ENCODE measurements at places on chromosomes 4 and X.

DNA sequence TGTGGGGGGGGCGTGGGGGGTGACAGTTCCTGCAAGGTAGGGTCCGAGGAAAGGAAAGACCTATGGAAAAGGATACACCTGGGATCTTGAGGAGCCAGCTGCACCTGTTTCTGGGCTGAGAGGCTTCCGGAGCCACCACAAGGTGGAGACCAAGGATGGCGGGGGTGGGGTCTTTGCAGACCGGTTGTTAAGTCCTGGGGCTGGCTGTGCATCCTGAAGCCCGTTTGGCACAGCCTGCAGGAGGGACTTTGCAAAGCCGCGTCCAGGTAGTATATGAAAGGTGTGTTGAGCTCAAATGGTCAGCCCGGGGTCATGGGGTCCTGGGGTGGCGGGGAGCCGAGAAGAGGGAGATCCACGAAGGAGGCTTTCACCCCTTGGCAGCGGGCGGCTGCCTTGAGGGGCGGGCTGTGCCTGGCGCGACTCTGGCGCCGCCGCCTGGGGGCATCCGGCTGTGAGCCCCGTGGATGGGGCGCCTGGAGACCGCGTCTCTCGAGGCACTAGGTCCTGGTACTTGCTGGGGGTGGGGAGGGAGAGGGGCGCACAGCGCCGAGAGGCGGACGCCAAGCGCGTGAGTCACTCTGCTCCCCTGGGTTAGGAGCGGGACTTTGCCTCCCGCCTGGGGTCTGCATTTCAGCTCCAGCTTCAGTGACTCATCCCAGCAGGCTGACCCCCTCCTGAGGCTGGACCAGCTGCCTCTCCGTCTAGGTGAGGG is 58.2 kb upstream of the DYNLT3 start:
- peaks cover 21% of the 10 kb centered on the region for H3K27me3 ChIP-seq
- no peak overlapping the region for H3K4me3 ChIP-seq
- no peak overlapping the region for H3K27ac ChIP-seq
- DNase-seq = no peak

- no peak overlapping the region for H3K27ac ChIP-seq
- H3K4me1 ChIP-seq = no peaks in the 10 kb centered on the region
- H3K27me3 ChIP-seq = peaks cover 28% of the 10 kb centered on the region
- H3K4me3 ChIP-seq = no peak overlapping the region
Measured at GRCh38 chrX:72001906-72002305, 91.3 kb downstream of the NHSL2 start.

DNA sequence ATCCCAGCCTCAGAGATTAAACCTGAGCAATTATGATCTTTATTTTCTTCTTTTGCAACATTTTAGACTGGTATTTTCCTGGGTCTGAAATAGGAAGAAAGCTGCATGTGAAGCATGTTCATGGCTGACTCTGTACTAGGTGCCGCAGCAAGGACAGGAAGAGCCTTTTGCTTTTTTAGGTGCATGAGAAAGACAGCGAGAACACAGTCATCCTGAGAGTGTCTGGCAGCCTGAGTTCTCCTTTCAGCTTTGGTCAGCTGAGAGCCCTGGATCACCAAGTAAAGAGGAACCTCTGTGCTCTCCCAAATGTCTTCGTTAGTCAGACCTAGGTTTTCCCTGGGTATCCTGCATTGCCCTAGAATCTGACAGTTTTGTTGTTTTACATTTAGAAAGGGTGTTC is 29.8 kb downstream of the FAM149A start:
- peaks cover 16% of the 10 kb centered on the region for H3K27me3 ChIP-seq
- peaks cover 11% of the 10 kb centered on the region for H3K4me1 ChIP-seq
- no peak overlapping the region for H3K27ac ChIP-seq
- H3K36me3 ChIP-seq = no peaks in the 10 kb centered on the region
- H3K4me3 ChIP-seq = no peak overlapping the region

DNA sequence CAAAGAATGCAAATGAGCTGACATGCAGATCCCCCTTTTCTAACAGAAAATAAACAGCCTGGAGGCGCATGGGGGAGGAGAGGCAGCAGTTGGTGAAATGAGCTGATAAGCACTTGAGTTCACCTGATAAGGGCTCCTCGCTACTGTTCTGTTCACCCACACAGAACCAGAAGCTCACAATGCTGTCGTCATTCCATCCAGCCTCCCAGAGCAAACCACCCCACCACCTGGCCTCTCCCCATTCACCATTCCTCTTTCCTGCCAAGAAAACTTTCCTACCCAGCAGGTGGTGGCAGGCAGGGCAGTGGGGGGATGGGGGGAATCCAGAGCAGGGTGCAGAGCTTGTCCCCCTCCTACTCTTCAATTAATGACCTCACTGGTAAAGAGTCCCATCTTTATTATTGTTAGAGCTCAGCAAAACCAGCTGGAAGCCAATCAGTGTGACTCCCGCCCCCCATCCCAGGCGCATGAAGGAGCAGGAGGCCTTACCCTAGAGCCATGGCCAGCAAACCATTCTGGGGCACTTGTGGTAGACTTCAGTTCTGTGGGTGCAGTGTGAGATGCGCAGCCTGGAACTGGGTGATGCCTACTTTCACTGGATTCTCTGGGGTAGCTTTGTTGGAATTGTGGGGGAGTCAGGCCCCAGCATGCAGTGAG is 350.3 kb downstream of the ZIC3 start:
- H3K27ac ChIP-seq = no peak overlapping the region
- no peak overlapping the region for H3K4me3 ChIP-seq
- H3K4me1 ChIP-seq = no peaks in the 10 kb centered on the region
- no peaks in the 10 kb centered on the region for H3K36me3 ChIP-seq
- no peak for DNase-seq
- no peaks in the 10 kb centered on the region for H3K27me3 ChIP-seq

- H3K27ac ChIP-seq = peak overlapping the region; percentile 95
- peak overlapping the region; percentile 100 for H3K4me3 ChIP-seq
- no peak for DNase-seq
- H3K36me3 ChIP-seq = peaks cover 45% of the 10 kb centered on the region
- H3K27me3 ChIP-seq = no peaks in the 10 kb centered on the region
- peaks cover 27% of the 10 kb centered on the region for H3K4me1 ChIP-seq
Measured at GRCh38 chrX:71111921-71112431, 599 bp upstream of the IL2RG start.

- H3K4me1 ChIP-seq = peaks cover 13% of the 10 kb centered on the region
- H3K36me3 ChIP-seq = peaks cover 13% of the 10 kb centered on the region
- no peaks in the 10 kb centered on the region for H3K27me3 ChIP-seq
- H3K27ac ChIP-seq = no peak overlapping the region
- H3K4me3 ChIP-seq = no peak overlapping the region
- peak; percentile 93 for DNase-seq
Measured at GRCh38 chr4:139030614-139031235, 15.1 kb downstream of the NOCT start.

- H3K4me1 ChIP-seq = peaks cover 3% of the 10 kb centered on the region
- no peaks in the 10 kb centered on the region for H3K27me3 ChIP-seq
- no peak for DNase-seq
- H3K4me3 ChIP-seq = no peak overlapping the region
- no peaks in the 10 kb centered on the region for H3K36me3 ChIP-seq
- no peak overlapping the region for H3K27ac ChIP-seq
Measured at GRCh38 chrX:135273162-135273561, 21.3 kb downstream of the ETDA start.

GRCh38 chr4:111982089-111982488 is 163.2 kb upstream of the FAM241A start:
- H3K4me3 ChIP-seq = no peak overlapping the region
- H3K4me1 ChIP-seq = no peaks in the 10 kb centered on the region
- no peak for DNase-seq
- H3K36me3 ChIP-seq = no peaks in the 10 kb centered on the region
- peaks cover 17% of the 10 kb centered on the region for H3K27me3 ChIP-seq
- H3K27ac ChIP-seq = no peak overlapping the region

GRCh38 chr4:138438608-138439007 is 196.5 kb upstream of the SLC7A11 start:
- H3K4me1 ChIP-seq = no peaks in the 10 kb centered on the region
- no peak overlapping the region for H3K4me3 ChIP-seq

DNA sequence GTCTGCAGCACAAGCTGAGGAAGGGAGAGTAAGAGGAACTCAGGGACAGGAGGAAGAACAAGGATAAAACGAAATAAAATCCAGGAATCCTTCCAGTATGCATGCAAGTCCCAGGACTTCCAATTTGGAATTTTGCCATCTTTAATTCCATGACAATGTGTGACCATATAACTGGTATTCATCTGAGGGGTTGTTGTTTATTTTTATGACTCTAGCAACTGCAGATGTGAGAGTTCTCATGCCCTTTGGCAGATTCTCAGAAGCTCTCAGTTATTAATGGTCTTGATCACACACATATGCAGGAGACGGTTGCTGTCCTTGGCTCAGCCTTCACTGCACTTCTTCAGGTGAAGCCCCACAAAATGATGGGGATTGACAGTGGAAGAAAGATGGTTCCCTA is 148.2 kb downstream of the SMIM20 start:
- H3K36me3 ChIP-seq = peaks cover 2% of the 10 kb centered on the region
- no peaks in the 10 kb centered on the region for H3K27me3 ChIP-seq
- H3K27ac ChIP-seq = no peak overlapping the region
- H3K4me3 ChIP-seq = no peak overlapping the region

- H3K4me3 ChIP-seq = peak within 1 kb of the TSS; percentile 84
- DNase-seq = peak; percentile 79
- H3K36me3 ChIP-seq = no peaks in the 10 kb centered on the region
- H3K27ac ChIP-seq = no peak within 1 kb of the TSS
- H3K27me3 ChIP-seq = peaks cover 33% of the 10 kb centered on the region
Measured at GRCh38 chrX:102515975-102516941, at the start of gene TMSB15A. TSS of gene TMSB15A (minus strand) at chrX:102516739.

DNA sequence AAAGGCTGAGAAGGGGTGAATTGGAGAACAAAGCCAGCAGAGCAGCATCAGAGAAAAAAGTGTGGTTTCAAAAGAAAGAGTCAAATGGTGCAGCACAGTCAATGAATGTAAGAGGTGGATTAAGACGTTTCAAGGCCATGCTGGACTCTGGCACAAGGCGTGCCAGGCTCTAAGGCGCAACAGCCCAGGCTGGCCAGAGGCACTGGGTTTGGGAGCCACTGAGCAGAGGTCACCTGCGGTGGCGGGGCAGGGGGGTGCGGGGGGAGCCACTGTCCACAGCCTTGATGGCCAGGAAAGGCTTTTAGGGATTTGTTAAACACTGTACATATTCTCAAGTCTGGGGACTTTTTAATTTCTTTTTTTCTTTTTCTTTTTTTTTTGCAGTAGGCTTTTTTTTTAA is 222.5 kb upstream of the FAT1 start:
- H3K27me3 ChIP-seq = no peaks in the 10 kb centered on the region
- H3K4me1 ChIP-seq = no peaks in the 10 kb centered on the region
- H3K27ac ChIP-seq = no peak overlapping the region
- no peak overlapping the region for H3K4me3 ChIP-seq
- DNase-seq = no peak

GRCh38 chrX:44876767-44877166 is 3.8 kb downstream of the KDM6A start:
- H3K36me3 ChIP-seq = peaks cover 11% of the 10 kb centered on the region
- no peak overlapping the region for H3K4me3 ChIP-seq
- no peak overlapping the region for H3K27ac ChIP-seq
- H3K4me1 ChIP-seq = peaks cover 3% of the 10 kb centered on the region

- no peak overlapping the region for H3K4me3 ChIP-seq
- no peak overlapping the region for H3K27ac ChIP-seq
- H3K36me3 ChIP-seq = no peaks in the 10 kb centered on the region
- no peaks in the 10 kb centered on the region for H3K4me1 ChIP-seq
- no peak for DNase-seq
Measured at GRCh38 chr4:133600008-133600407, 450.9 kb downstream of the PCDH10 start.

DNA sequence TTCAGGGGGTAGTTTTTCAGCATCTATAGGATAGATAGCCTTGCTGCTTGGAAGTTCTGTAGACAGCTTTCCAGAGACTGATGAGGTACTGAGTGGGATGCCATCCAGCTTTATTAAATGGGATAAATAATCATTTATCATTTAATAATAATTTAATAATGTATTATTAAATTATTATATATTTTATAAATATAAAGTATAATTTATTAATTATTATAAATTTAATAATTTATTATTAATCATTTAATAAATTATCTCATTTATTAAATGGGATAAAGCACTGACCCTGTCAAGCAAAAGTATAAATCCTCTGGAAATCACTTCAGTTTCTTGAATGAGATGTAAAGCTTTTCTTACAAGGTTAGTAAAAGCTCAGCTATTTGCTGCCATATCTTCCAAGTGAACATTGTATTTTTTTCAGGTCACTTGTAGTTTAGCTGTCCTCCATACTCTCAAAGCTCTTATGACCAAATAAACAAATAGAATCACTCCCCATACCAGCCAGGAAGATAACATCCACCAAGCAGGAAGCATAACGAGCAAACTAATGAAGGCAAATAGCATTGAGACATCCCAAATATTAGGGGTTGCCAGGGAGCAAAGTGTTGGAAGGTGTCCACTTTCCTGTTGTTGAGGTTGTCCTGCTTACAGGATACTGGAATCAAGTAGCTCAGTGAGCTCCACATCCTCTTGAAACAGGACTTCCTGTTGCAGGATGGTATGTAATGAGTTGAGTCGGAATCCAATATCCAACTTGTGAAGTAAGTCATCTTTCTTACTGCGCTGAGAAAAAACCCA is 88.9 kb downstream of the ZNF674 start:
- H3K27me3 ChIP-seq = no peaks in the 10 kb centered on the region
- H3K27ac ChIP-seq = no peak overlapping the region
- no peak overlapping the region for H3K4me3 ChIP-seq

- no peaks in the 10 kb centered on the region for H3K36me3 ChIP-seq
- no peak overlapping the region for H3K4me3 ChIP-seq
- H3K27ac ChIP-seq = no peak overlapping the region
- DNase-seq = no peak
- H3K27me3 ChIP-seq = no peaks in the 10 kb centered on the region
Measured at GRCh38 chr4:71460371-71460770, 121.6 kb downstream of the SLC4A4 start.

- H3K27me3 ChIP-seq = no peaks in the 10 kb centered on the region
- H3K36me3 ChIP-seq = peaks cover 17% of the 10 kb centered on the region
- H3K4me1 ChIP-seq = peaks cover 16% of the 10 kb centered on the region
- peak; percentile 85 for DNase-seq
- peak overlapping the region; percentile 90 for H3K4me3 ChIP-seq
Measured at GRCh38 chrX:153723351-153724251, 586 bp downstream of the BCAP31 start.

GRCh38 chr4:43339435-43339834 is 446.9 kb downstream of the GRXCR1 start:
- no peak overlapping the region for H3K4me3 ChIP-seq
- H3K4me1 ChIP-seq = no peaks in the 10 kb centered on the region
- DNase-seq = no peak
- no peak overlapping the region for H3K27ac ChIP-seq
- no peaks in the 10 kb centered on the region for H3K27me3 ChIP-seq
- H3K36me3 ChIP-seq = no peaks in the 10 kb centered on the region

DNA sequence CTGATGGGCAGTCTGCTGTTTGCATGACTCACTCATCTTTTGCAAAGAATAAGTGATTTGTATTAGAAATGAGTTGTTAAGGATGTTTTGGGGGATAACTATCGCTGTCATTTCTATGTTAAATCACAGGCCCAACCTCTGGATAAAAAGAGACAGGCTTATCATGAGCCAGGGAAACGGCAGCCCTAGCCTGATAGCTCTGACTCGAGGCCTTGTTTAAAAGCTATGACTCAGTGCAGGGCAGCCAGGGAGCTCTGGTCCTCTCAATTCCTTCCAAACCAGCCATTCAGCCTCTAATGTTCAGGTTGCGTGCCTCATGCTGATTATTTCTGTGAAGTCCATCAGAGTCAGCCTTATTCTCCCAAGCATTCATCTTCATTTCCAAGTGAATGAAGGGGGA is 305.9 kb upstream of the HAND2 start:
- no peaks in the 10 kb centered on the region for H3K36me3 ChIP-seq
- H3K4me1 ChIP-seq = no peaks in the 10 kb centered on the region
- DNase-seq = no peak
- no peak overlapping the region for H3K4me3 ChIP-seq
- H3K27ac ChIP-seq = no peak overlapping the region

- DNase-seq = no peak
- no peak overlapping the region for H3K4me3 ChIP-seq
- no peaks in the 10 kb centered on the region for H3K4me1 ChIP-seq
- no peaks in the 10 kb centered on the region for H3K36me3 ChIP-seq
Measured at GRCh38 chrX:118249146-118249545, 96.8 kb upstream of the WDR44 start.
